ENCODE measurements at places on chromosomes 3 and 15.

- DNase-seq, result no peak
These were observed 42.1 kb upstream of the TASOR start for GRCh38 chr3:56725175-56725574.

DNA sequence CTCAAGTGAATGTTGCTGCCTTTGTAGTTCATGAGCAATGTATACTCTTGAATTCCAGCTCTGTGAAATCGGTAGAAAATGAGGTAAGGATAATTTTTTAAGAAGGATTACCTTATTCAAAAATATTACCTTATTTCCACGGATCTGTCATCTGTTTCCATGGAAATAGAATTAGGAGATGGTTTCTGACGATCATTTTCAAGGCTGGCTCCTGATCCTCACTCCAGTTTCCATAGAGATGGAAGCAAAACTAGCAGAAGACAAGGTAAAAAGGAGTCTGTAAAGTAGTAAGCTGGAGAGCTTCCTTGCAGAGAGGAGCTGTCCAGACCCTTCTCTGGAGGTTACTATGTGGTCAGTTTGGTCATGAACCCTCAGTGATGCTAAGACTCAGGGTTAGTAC lies 55.5 kb downstream of the CACNA2D3 start:
- no peak for DNase-seq

- DNase-seq, result no peak
These were observed 121.1 kb upstream of the GOLIM4 start for GRCh38 chr3:168216851-168217250.

GRCh38 chr3:61114316-61114953 lies 136.8 kb downstream of the FHIT start:
- no peak for DNase-seq

DNA sequence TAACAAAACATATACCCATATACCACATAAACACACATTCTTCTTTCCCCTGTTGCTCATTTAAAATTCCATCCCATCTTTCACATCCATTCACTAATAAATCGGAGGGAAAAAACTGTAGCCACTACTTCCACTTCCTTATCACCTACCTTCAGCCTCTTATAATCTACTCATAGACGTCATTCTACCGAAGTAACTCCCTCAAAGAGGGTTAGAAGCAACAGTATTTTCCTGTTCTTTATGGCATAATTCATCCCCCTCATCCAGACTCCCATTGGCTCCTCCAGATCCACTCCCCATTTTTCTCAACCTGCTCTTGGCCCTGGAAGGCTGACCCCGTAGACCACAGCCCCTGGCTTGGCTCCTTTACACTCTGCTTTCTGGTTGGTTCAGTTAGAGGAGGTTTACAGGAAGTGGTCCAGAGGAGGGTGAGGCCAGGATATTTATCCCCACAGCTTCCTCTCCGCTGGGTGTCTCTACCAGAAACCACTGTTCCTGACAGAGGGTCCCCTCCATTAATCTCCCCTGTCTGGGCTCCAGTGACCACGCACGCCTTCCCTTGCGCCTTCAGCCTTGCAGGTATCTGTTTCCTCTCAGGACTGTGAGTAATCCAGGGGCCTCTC lies 46.3 kb downstream of the FMN1 start:
- DNase-seq, result no peak

- no peak for DNase-seq
These were observed 39.8 kb downstream of the IDH2 start for GRCh38 chr15:90062462-90062932.

DNA sequence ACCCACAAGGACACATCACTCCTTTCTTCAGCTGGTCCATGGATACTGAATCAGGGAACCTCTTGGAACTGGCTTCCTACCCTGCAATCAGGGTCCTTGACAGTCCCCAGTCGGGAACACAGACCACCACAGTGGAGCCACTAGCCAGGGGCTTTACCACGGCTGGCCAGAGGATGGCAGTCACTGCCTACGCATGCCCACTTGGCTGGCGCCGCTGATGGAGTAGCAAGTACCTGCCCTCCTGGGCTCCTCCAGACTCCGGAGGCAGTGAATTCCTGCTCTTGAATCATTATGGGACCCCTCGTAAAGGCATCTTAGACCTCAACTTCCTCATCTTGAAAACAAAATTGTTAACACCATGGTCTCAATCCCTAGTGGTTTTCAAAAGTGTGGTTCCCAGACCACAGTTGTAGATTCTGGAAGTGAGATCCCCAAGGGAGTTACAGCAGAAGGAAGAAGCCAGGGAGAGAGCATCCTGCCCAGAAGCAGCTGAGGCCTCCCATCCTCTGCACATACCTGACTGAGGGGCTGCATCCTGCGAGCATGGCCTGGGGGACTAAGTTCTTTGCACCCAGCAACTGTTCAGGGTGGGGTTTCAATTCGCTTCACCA lies 9.1 kb upstream of the SKIC8 start:
- DNase-seq, result no peak

DNA sequence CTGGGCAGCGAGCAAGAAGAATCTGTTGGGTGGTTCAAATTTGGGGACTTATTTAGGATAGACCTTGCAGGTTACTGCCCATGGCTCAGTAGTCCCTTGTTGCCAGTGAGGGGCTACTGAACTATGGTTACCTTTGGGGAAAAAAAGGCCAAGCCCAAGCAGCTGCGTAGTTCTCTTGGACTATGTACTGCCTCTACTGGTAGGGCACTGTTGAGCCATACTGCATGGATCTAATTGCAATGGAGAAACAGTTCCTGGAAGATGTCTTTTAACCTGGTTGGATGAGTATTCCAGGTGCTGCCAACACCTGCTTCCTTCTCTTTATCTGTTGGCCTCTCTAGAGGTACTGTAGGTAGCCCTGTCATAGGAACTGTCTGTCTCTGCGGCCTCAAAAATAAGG lies 671.9 kb upstream of the CBLB start:
- no peak for DNase-seq

GRCh38 chr15:98455904-98456303 lies 192.4 kb upstream of the IGF1R start:
- no peak for DNase-seq

- DNase-seq, result no peak
These were observed 1.2 kb downstream of the COL8A1 start for GRCh38 chr3:99639579-99639978.
